ENCODE measurements at places on chromosomes 7 and 10. TPM values are rescaled to one million over a fixed set of nuclear protein-coding genes. Genes with fewer than 3 reads are reported as not detected.

GFRA1 gene
- total RNA-seq, result 3.7 TPM

MYL10 gene
- total RNA-seq, result not detected

SPDYE1 gene
- 0.23 TPM for total RNA-seq

EN2 gene
- total RNA-seq, result not detected

COL1A2 gene
- total RNA-seq, result 0.13 TPM

CNPY1 gene
- total RNA-seq, result not detected

TAS2R16 gene
- not detected for total RNA-seq

BLNK gene
- 0.75 TPM for total RNA-seq

PSMC2 gene
- 138 TPM for total RNA-seq

PIP gene
- total RNA-seq, result not detected

SFTPA2 gene
- 0.08 TPM for total RNA-seq

GNGT1 gene
- total RNA-seq, result 0.82 TPM
